ENCODE measurements at places on chromosomes 3 and 15. TPM values are rescaled to one million over a fixed set of nuclear protein-coding genes. Genes with fewer than 3 reads are reported as not detected.
A peak's percentile ranks its signal among the peaks of the same experiment; 100 is the strongest.

Gene CAMK2N2
- not detected for total RNA-seq

Gene OR5K2
- not detected for total RNA-seq

Gene KBTBD8
- total RNA-seq = 1.5 TPM

Gene CD200R1
- not detected for total RNA-seq

Gene CSTA
- total RNA-seq = not detected

Gene PGBD4
- 1.4 TPM for total RNA-seq

Gene SLC51B
- not detected for total RNA-seq

Gene ANKUB1
- not detected for total RNA-seq

Gene COL6A5
- not detected for total RNA-seq

Gene THRB
- under 0.01 TPM for total RNA-seq

Gene CTDSPL2
- total RNA-seq = 73.8 TPM

Gene GOLGA6B
- total RNA-seq = not detected

Gene CHL1
- not detected for total RNA-seq

Gene DUOXA1
- total RNA-seq = not detected

- DNase-seq = no peak
These were observed 170.4 kb downstream of the SMAD6 start for GRCh38 chr15:66872405-66872804.

- DNase-seq = peak; percentile 69
These were observed 57.3 kb downstream of the ACAP2 start for GRCh38 chr3:195385526-195385925.

GRCh38 chr15:29692527-29692926, 129.7 kb downstream of the TJP1 start:
- DNase-seq = no peak

GRCh38 chr15:89377024-89377841, 42.6 kb upstream of the POLG start:
- no peak for DNase-seq

DNA sequence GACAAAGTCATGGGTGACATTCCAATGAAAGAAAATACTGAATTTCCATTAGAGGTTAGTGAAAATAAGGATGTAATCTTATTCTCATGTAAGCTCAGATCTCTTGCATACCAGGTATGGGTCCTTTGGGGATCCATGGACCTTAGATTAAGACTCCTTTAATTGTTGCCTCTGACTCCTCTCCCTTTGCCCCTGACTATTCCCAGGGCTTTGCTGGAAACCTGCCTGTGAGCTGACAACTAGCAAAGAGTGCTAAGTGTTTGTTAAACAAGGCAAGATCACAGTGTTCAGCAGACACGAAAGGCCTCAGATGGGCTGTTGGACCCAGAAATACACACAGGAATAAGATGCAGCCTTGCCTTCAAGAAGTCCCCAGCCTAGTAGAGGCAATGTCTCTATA, 32.1 kb downstream of the ACKR2 start:
- DNase-seq = no peak

- no peak for DNase-seq
These were observed 316.8 kb upstream of the GBE1 start for GRCh38 chr3:82078246-82078645.

GRCh38 chr3:14562121-14562890, 22.2 kb upstream of the GRIP2 start:
- no peak for DNase-seq

DNA sequence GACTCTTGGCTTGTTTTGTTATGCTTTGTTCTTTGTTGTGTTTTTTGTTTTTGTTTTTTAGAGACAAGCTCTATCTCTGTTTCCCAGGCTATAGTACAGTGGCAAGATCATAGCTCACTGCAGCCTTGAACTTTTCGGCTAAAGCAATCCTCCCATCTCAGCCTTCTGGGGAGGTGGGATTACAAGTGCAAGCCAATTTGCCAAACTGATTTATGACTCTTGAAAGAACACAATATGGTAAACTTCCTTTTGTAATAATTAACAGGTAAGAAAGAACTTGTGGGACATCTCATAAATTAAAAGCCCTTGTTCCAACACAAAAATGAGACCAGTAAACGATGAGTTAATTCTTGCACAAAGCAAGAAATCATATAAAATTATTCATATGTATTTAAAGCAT, 476.3 kb downstream of the MAGI1 start:
- no peak for DNase-seq

DNA sequence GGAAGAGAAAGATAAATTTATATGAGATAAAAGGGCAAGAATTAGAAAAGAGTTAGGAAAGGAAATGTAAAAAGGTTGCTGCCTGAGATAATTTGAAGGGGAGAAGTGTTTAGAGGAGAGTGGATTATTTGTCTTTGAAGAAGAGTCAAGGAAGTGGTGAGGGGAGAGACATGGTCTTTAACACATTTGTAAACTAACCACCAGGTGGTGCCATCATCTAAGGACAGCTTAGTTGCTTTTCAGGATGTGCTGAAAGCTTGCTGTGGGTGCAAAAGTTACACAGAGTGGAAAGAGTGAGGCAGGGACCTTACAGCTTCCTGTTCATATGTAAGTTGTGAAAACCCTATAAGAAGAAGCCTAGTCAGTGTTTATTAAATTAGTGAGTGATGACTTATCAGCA, 114.1 kb upstream of the DNAJC19 start:
- DNase-seq = peak; percentile 0

DNA sequence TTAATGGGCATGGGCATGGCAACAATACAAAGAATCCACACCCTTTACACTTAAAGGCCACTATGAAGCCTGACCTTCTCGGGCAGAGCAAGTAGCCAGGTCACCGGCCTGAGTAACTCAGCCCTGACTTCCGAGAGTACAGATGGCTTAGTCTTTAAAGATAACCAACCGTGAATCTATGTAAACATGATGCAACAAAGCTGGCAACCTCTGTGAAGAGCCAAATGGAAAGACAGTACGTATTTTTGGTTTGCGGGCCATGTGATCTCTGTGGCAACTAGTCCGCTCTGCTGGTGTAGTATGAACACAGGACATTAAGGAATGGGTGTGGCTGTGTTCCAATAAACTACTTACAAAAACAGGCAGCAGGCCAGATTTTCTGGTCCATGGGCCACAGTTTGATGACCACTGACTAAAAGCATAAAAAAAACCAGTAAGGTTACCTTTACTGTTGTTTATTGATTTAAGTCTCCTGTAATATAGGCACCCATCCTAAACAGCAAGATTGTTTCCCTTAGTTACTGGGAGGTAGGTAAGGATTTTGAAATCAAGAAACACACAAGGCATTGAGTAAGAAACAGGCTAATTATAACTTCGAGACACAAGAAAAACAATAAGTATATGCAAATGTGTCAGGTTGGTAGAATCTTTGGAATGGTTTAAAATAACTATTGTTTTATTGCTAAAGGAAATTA, 14.5 kb downstream of the RIOX2 start:
- DNase-seq = no peak

DNA sequence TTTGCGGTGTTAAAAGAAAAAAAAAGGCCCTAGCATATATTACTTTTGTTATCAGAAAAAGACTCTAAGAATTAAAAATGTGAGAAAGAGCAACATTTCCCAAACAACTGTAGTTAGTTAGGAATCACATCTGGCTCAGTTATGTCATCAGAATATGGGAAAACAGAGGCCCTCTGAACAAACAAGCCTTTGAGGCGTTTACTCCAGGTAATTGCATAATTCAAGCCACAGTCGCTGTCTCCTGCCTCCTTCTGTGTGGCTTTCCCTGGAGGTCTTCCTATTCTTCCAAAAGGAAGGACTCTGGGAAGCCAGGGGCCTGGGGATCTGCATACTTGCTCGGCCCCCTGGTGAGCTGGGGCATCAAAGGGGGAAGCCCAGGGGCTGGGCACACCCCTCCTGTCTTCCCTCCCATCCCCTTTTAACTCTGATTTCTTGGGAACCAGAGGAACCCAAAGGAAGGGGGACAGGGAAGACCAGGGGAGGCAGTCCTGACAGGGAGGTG, 3.7 kb upstream of the FAM107A start:
- DNase-seq = no peak

GRCh38 chr3:42070524-42070923, 20.6 kb upstream of the TRAK1 start:
- DNase-seq = no peak

- peak; percentile 16 for DNase-seq
These were observed at the start of gene TAGLN3 for GRCh38 chr3:111998636-111999483. TAGLN3 (plus strand) TSS chr3:111998922; CDS start chr3:111999423, 501 bp downstream.

GRCh38 chr3:172980849-172981248, 160.2 kb downstream of the SPATA16 start:
- no peak for DNase-seq

- peak; percentile 12 for DNase-seq
These were observed 57.4 kb downstream of the CDAN1 start for GRCh38 chr15:42679285-42680141.

- DNase-seq = no peak
These were observed 325.8 kb upstream of the IGF1R start for GRCh38 chr15:98322581-98322980.

GRCh38 chr3:139307601-139308555, 35.9 kb upstream of the MRPS22 start:
- DNase-seq = no peak

DNA sequence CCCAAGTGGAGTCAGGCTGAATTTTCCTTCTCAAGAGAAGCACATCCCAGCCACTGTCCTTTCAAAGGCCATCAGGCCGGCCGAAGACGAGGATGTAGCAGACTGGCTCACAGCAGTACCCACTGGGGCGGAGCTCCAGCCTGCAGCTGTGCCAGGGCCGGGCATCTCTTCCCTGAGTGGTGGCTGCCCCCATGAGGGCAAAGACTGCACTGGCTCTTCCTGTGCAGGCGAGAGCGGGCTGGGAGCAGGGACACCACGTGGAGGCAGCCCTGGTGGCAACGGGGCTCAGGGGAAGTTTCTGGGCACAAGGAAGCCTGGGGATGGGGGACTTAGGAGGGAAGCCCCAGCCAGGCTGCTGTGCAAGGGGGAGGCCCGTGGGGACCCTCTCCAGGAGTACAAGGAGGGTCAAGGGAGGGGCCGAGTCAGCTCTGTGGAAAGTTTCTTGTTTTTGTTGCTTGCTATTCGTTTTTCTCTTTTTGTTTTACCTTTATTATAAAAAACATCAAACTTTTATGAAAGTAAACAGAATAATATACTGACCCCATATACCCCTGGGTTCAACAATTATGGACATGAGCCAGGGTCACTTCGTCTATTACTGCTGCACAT, 66.1 kb downstream of the RPN1 start:
- peak; percentile 84 for DNase-seq

DNA sequence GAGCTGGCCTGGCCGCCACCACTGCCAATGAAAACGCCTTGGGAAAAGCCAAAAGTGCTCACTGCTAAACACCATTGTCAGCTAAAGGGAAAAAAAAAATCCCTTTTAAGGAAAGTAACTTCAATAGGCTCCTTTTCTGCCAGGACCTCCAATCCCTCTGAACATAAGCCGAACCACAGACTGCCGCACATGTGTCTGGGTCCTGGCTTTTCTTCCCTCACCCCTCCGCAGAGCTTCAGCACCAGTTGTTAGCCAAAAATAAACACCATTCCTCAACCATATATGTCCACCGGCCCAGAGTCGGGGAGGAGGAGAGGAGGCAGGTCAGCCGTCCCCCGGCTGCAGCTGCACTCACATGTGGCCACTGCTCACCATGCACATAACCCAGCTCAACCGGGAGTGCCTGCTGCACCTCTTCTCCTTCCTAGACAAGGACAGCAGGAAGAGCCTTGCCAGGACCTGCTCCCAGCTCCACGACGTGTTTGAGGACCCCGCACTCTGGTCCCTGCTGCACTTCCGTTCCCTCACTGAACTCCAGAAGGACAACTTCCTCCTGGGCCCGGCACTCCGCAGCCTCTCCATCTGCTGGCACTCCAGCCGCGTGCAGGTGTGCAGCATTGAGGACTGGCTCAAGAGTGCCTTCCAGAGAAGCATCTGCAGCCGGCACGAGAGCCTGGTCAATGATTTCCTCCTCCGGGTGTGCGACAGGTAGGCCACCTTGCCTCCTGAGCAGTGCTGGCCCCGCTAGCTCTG, at the start of gene FBXL22:
Gene FBXL22 (plus strand): TSS at position 350 of the 753 bp plus-strand sequence. CDS start 6 bp downstream, at position 356.
- no peak for DNase-seq

DNA sequence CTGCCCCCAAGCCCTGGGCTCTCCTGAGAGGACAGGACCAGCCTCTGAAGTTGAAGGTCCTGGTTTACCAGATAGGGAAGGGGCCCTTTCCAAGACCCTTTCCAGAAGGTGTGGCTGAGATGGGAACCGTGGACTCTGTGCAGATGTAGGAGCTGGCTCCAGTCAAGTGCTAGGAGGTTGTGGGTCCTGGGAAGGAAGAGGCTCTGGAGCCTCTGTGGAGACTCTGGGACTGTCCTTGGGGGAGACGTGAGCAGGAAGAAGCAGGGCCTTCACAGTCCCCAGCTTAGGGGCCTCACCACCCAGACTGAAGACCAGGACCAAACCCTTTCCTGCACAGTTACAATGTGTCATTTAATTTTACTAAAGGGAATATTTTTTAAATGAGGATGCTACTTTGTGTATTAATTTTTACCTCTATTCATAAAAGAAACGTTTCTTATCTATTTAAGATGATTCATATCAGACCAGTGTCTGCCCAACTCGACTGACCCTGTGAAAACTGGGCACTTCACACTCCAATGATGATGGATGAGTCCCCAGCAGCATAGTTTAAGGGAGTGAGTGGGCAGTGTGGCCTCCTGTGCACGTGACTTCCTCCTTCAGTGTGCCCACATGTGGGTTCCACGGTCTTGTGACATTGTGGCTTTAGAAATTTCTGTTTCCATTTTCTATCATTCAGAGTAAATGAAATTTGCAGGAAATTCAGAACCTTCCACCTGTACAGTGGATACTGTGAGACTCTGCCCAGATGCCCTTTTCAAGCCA, 10.9 kb downstream of the CCR5AS start:
- DNase-seq = no peak

DNA sequence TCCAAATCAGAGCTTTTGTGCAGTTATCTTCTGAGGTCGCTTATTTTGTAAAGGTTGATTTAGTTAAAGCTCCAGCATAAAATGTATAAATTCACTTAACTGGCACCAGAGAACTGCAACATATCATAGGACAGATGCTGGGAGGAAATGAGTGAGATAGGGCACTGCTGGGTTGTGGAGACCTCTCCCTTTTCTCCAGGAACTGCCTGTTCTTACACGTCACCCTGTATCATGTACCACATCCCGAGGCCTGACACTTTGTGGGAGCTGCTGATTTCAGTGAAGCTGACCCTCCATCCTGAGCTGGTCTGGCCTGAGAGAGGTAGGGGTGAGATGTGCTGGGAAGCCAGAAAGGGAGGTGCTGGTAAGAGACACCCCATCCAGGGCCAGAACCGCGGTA, 213.8 kb upstream of the FEZF2 start:
- no peak for DNase-seq

DNA sequence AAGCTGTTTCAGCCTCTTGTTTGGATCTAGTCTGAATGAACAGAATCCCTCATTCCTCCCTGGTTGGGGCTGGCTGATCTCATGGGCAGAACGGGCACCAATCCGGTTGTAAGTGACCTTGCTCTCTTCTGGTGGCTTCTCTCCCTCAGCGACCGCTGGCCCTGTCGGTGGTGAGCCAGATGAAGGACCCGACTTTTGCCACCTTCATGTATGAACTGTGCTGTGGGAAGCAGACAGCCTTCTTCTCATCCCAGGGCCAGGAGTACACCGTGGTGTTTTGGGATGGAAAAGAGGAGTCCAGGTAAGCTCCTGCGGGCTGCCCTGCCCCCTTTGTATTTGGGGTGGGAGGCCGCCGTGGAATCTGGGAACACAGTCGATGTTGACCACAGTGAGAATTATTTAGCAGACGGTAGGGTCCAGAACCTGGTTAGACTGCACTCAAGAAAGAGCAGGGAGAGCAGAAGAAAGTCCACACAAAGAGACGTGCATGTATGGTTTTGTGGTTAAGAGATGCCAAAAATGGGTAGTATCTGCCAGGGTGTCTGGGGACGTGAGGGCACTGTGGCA, 138.8 kb downstream of the LRRK1 start:
- DNase-seq = no peak

- DNase-seq = peak; percentile 15
These were observed 110.3 kb downstream of the CYP19A1 start for GRCh38 chr15:51227940-51228732.

All from lung microvascular endothelial cell (primary cell).